ENCODE measurements at places on chromosomes 6 and 20.

GRCh38 chr6:147872002-147872401, 363.5 kb downstream of the SAMD5 start:
- ATAC-seq, result no peak

GRCh38 chr6:12735786-12736185, 19.2 kb downstream of the PHACTR1 start:
- ATAC-seq, result no peak

- no peak for ATAC-seq
Observed at GRCh38 chr6:145626857-145627256, 108.5 kb downstream of the EPM2A start.

- ATAC-seq, result no peak
Observed at GRCh38 chr6:126170978-126171382, 168.9 kb upstream of the CENPW start.

DNA sequence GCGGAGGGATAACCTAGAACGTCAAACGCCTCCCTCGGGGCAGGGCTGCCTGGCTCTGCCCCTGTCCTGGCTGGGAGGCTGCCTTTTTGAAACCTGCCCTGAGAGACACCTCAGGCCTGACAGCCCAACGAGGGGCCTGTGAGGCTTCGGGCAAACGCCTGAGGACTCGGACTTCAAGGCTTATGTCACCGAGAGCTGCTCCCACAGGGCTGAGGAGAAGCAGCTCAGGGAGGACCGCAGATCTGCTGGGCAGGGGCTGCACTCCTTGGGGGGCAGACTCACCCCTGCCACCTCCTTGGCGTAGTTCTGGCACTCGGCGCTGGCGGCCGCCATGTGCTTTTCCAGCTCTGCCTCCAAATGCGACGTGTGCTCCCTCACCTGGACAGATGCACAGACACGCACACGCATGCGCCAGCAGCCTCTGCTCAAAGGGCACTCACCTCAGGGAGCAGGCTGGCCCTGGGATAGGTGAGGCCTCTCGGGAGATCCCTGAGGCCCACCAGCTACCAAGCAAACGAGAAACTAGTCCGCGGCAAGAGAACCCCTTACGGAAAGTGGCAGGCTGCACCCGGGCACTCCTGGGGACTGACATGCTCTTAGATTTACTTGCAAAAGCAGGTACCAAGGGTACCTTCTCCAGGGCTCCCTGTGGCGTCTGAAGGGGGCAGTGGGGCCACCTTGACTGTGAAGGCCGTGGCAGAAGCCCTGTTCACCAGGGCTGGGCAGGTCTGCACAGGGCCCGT, 49.6 kb downstream of the DSTN start:
- no peak for ATAC-seq

DNA sequence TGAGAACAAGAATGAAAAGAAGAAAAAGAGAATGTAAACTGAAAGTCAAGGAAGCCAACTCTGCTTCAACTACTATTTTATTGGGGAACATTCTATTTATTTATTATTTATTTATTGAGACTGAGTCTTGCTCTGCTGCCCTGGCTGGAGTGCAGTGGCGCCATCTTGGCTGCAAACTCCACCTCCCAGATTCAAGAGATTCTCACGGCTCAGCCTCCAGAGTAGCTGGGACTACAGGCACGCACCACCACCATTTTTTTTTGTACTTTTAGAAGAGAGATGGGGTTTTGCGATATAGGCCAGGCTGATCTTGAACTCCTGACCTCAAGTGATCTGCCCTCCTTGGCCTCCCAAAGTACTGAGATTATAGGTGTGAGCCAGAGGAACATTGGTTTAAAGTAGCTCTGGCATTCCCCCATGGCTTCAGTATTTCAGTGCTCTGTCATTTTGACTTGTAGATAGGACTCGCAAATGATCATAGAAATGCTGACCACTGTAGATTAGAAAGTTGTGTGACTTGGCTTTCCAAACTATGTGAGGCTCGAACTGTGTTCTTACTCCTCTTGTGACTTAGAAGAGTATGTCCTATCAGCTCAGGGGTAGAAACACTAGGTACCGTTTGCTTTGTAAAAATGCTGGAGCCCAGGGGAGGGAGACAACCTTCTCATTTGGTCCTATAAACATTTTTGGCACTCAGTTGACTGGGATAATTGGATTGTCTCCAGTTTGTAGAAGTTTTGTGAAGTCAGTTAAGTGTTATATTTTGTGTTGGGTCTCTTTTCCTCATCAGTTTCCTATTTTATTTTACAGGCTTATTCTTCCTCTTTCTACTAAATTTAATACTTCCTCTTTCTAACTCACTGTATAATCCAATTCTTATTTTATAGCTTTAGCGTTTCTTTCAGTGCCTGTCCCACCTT, 544.9 kb upstream of the CITED2 start:
- ATAC-seq, result no peak

DNA sequence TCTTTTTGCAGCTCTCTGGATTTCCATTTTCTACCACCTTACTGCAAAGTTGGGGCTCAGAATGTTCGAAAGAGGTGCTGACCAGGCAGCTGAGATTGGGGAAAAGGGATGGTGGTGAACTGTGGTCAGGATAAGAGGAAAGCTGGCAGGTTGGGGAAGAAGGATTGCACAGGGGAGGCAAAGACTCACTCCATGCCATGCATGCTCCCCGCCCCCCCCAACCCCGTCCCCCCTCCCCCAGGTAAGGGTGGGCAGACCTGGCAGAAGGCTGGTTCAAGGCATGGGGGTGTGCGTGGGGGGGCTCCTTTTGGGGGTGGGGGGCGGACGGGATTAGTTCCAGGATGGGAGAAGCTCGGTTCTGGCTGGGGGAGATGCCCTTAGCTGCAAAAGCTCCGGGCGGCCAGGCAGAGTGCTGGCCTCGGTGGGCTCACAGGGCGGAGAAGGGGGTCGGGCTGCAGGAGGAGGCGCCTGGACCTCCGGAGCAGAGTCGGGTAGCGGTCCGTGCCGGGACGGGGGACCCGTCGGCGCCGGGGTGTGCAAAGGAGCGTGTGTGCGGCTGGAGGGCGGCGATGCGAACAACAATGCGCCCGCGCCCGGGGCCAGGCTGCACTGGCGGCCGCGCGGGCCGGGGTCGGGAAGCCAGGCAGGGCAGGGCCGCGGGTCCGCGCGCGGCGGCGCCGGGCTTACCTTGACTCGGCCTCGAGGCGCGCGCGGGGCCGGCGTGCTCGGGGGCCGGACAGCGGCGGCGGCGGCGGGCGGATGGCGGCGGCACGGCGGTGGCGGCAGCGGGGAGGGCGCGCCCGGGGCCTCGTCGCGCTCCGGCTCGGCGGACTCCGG, 880 bp downstream of the ADNP start:
- peak; percentile 47 for ATAC-seq

GRCh38 chr6:52576392-52577021, 353 bp downstream of the TRAM2 start:
- peak; percentile 86 for ATAC-seq

DNA sequence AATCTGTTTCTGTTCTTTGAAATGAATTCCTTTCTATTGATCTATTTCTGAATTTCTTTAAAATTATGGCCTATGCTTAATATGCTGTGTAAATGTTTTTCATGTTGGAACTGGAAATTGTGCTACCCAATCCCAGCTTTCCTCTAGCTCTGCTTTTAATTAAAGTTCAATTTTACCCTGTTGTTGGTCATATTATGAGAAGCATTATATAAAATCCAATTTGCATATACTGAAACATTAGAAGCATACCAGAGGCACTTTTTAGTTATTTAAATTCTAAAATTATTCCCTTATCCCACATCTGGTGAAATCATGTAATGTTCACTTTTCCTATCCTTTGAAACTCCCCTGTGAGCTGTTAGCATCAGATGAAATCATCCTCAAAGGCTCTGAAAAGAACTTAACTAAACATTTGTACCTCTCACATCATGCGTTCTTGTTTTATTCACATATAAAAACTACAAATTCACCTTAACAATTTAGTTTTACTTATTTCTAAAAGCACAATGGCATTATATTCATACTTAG, 160.6 kb upstream of the COL21A1 start:
- ATAC-seq, result no peak

- ATAC-seq, result no peak
Observed at GRCh38 chr20:51379601-51380341, 162.7 kb downstream of the NFATC2 start.

- ATAC-seq, result no peak
Observed at GRCh38 chr6:68458447-68458846, 176.6 kb upstream of the ADGRB3 start.

GRCh38 chr20:18359854-18360253, 71.5 kb downstream of the ZNF133 start:
- no peak for ATAC-seq

DNA sequence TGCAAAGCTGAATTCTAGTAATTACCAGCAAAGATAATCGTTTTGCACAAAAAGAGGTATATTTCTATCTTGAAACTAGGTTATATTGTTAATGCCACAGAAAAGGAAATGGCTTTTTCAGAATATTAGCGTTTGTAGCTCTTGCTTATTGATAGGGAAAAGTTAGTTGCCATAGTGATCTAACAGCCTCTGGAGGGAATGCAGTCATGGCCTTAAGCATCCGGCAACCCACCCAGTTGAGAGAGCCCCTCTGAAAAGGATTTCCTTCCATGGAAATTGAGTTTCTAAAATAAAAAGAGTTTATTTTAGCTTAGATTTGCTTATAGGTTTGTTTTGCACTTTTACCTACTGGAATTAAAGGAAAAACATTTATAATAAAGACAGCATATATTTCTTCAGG, 224.5 kb downstream of the BCKDHB start:
- no peak for ATAC-seq

- no peak for ATAC-seq
Observed at GRCh38 chr6:139369568-139370282, 4.7 kb downstream of the CITED2 start.

- no peak for ATAC-seq
Observed at GRCh38 chr6:87858440-87858839, 156.4 kb upstream of the AKIRIN2 start.

DNA sequence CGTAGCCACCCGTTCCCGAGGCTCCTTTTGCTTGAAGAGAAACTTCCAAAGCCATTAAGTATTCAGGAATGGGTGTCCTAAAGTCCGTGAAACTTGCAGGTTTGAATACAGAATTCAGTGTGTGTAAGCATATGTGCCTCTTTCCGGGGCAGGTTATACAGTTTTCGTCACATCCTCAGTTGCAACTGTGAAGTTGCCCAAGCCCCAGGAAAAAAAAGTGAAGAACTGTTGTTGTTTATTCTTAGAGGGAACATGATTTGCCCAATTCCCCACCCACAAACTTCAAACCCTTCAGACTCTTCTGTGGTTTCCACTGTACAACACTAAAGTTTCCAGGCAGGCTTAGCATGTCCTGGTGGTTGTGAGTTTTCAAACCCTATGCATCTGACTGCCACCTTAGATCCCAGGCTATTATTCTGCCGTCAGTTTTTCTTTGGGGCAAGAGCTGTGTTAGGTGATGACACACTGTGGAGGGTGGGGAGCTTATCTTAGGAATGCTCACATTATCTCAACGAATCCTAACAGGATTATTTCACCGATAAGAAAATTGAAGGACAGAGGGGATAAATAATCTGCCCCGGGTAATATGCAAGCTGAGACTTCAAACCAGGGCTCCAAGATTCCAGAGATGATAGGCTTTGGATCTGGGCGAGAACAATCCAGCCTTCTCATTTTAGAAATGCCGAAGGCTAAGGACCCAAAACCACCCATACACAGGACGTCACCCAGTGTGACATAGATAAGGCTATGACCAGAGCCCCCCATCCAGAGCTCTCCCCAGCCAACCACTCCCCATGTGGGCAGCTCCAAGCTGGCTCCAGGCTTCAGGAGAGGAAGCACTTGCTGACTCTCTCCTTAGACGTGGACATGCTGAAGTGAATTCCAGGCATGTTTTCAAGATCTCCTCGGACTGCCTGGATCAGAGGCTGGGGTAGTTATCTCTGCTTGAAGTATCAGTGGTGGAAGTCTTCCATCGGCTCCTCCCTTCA, 81.7 kb upstream of the AFDN start:
- no peak for ATAC-seq

GRCh38 chr6:55528624-55529023, 50.4 kb downstream of the HMGCLL1 start:
- no peak for ATAC-seq

Data from stimulated activated memory B cell treated with anti-CD40 and anti-IgM and Interleukin-4, amounts not matched to agents 10 μg/mL and 1 μg/mL and 100 μg/mL, for 72 hours (primary cell).